ENCODE measurements at places on chromosomes 1 and 21. TPM values are rescaled to one million over a fixed set of nuclear protein-coding genes. Genes with fewer than 3 reads are reported as not detected.

DNA sequence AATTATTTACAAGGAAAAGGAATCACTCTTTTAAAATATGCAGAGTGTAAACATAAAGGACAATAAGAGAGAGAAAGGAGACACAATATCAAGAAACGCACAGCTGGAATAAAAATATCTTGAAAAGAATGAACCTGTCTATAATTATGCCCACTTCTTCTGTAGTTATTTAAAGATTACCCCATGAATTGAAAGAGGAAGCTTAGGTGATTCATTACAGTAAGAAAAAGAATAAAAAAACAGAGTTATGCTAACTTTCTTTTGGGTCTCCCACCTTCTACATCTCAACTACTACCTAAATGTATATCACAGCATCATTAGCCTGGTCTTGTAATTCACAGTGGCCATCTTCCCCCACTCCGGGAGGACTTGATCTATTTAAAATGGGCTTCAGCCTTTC is 182.1 kb downstream of the MRPL39 start:
- no peak overlapping the region for H3K27ac ChIP-seq
- no peak overlapping the region for H3K4me3 ChIP-seq
- no peaks in the 10 kb centered on the region for H3K27me3 ChIP-seq

GRCh38 chr1:211822677-211823407 is 7.7 kb downstream of the LPGAT1 start:
- DNase-seq: no peak
- H3K4me1 ChIP-seq: peaks cover 4% of the 10 kb centered on the region
- H3K27ac ChIP-seq: no peak overlapping the region
- no peaks in the 10 kb centered on the region for H3K27me3 ChIP-seq
- peaks cover 6% of the 10 kb centered on the region for H3K36me3 ChIP-seq

The PPIAL4G gene
- total RNA-seq: not detected

The CLEC20A gene
- total RNA-seq: not detected

The PDE9A gene
- 4.5 TPM for total RNA-seq

Data from suprapubic skin (tissue), 4 donors.